ENCODE measurements at places on chromosomes 2 and 18.
A peak's percentile ranks its signal among the peaks of the same experiment; 100 is the strongest.

DNA sequence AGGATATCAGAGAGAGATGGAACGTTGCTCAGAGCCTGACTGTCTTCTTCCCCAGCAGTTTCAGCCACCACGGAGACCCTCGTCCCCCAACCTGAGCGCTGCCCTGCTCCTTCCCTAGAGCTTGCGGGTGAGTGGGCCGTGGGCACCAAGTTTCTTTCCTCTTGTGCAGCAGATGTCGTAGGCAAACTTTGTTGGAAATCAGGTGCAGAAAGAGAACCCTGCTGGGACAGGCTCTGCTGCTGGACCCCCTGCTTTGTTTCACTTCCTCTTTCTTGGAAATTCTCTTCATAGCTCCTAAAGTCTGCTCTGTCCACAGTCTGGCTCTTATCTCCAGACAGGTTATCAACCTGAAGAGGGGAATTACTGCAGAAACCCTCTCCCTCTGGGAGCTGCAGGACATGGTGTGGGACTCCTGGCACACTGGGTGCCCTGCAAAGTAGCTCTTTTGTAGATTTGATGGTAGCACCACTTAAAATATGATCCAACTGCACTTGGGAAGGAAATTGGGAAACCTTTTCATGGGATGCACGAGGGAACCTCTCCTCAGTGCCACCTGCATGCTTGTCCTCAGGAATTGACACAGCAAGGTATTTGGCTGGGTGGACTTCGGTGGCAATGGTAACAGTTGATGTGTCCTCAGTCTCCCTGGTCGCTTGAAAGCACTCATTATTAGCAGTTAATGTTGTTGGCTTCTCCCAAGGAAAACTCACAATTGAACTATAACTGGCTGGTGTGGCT lies 92.2 kb downstream of the ALPK2 start:
- DNase-seq = peak; percentile 37

DNA sequence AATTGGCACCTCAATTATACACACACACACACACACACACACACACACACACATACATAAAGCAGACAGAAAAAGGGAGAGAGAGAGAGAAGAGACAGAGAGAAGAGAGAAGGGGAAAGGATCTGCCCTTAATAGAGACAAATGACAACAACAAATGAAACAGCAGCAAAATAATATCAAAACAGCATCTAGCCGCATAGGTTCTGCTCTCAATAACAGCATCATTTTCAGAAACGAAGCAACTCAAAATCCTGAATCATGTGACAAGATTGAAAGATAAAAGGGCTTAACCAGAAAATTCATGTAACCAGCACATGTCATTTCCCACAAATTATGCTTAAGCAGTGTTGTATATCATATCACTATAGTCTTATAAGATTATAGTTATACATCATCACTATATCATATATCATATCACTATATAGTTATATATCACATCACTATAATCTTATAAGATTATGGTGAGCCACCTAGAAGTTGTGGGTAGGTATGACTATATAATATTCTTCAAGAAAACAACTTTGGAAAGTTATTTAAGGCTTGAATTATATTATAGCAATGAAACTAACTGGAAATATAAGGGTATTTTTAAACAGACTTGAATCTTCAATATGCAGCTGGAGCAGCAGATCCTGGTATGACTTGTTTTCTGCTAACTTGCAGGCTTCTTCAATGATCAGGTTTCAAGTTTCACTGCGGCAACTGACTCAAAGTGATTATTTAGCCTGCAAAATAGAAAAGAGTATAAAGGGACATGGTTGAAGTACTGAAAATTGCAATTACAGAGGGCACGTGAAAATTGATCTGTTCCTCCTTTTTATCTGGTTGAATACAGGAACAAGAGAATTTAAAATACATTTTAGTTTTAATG lies 16.1 kb upstream of the VPS54 start:
- DNase-seq = no peak

DNA sequence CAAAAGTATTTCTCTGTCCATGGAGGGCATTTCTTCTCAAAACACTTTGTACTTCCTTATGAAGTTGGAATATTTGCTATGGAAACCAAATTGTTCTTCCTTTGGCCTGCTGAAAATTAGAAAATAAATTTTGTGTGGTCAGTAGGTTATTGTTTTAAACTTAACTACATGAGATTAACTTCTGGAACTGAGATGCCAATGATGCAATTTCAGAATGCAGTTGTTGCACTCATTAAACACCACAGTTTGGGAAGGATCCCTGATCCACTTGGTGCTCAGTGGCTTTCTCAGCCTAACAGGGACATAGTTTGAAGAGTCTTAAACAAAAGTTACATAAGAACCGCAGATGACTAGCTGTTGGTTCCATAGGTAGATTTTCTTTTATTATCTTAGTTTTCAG lies 23.3 kb upstream of the IL1R1 start:
- DNase-seq = no peak

DNA sequence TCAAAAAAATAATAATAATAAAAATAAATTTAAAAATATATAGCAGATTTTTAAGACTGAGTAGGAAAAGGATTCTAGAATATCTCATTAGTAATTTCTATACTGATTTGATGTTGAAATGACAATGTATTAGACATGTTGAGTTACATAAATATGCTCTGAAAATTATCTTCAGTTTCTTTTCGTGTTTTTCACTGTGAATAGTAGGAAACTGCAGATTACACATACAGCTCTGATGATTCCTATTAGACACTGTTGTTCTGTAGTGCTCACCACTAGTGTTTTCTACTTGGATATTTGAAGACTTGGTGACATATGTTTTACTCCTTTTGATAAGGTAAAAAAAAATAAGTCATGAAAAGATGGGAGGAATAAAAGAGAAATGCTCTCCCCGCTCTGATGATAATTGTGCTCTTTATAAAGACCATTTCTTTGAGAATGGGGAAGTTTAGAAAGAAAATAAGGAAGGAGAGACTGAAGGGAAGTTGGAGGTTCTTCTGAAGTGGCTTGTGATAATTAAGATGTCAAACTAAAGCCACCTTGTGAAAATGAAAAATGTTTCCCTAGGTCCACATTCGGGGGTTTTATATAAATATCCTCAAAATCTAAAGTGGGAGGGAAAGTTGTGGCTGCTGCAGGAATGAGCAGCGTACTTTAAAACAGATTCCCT lies 52.9 kb downstream of the SLC9A2 start:
- DNase-seq = peak; percentile 39

GRCh38 chr2:20391951-20392699 lies 41.5 kb upstream of the PUM2 start:
- no peak for DNase-seq

- no peak for DNase-seq
These were observed 286.5 kb downstream of the ALK start for GRCh38 chr2:29634916-29635315.

DNA sequence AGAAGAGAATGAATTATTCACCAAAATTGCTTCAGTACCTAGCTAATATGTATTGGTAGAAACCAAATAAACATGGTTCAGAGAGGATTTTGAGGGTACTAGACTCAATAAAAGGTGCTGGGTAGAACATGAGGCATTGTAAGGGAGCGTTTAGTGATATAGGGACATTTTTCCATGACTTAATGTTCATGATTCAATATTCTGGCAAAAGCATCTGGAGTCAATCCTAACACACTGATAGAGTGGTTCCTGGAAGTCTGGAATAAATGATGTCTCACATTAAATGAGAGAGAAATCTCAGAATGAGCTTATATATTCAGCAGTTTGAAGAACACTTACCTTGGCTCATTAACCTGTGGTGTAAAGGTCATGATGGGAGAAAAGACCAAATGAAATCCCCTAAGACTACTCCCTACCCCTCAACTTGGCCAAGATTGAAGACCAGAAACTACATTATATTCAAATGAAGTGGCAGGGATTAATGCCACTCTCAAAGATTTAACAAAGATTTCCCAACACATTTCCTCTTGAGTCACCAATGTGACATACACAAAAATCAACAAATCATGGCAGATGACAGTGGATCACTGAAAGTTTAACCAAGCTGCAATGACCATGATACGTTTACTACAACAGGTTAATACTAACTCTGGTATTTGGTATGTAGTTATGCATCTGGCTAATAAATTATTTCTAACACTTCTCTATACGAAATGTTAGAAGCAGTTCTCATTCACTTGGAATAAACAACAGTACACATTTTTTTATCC lies 309.5 kb downstream of the SATB2 start:
- DNase-seq = no peak

DNA sequence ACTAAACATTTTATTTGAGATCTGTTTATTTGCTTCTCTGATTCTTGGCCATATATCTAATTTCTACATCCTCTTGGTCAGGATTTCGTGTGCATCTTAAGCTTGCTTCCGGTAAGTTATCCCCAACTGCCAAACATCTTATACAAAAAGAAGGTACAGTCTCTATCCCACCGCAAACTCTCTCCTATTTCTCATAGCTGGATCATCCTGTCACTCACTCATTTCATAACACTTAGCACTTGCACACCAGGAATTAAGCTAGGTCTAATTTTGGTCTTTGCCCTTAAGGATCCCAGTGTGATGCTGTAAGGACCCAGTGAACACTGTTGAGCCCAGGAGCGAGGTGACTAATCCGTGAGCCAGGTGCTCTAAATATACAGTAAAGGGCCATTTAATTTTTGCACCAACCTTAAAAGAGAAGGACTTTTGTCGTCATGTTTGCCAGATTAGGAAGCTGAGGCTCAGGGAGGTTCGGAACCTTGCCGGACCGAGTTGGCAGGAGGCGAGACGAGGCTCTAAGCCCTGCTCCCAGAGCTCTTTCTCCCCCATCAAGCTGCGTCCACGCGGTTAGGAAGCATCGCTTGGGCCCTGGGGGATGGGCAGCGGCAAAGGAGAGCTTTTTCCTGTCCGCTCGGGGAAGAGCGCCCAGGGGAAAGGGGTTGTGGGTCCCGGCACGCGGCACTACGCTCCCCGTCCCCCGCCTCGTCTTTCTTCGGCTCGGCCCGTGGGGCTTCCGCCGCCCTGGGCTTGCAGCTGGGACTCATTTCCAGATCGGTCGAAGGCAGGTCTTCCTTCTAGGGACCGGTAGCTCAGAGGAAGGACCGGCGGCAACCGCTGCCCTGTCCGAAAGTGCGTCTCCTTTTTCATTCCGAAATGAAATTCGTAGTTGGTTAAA lies 4.1 kb upstream of the ITPRIPL1 start:
- DNase-seq = peak; percentile 29

DNA sequence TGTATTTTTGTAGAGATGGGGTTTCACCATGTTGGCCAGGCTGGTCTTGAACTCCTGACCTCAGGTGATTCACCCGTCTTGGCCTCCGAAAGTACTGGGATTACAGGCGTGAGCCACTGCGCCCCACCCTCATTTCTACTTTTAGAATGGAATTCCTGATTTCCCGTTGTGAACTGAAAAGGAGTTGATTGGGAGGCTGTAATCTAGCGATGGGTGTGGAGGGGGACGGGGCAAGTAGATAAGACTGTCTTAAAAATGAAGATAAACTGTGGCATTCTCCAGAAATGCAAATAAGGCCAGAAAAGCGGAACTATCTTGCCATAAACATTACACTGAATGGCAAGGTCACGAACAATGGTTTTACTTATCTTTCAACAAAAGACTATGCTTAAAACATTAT lies 135.4 kb downstream of the TRIB2 start:
- DNase-seq = no peak

DNA sequence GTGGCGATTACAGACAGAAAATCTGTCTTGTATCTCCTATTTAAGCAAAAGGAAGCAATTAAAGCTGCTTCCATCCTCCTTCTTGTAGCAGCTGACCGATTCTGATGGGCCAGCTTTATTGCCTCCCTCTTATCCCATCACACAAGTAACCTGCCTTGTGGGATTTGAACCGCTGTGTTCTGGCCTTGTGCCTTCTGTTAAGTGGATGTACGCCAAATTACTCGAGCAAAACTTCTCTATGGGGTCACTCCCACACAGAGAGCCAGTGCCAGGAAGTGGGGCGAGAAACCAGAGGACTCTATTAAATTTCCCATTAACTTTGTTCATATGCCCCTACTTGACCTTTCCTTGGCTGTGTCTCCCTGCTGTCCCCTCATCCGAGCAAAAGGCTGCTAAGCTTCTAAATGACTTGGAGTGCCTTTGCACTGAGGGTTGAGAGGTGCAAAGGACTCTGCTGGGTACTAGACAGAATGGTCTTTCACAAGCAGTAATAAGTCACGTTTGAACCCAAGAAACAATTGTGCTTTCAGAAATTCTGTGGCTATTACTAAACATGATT lies 672.5 kb downstream of the MBD2 start:
- no peak for DNase-seq

DNA sequence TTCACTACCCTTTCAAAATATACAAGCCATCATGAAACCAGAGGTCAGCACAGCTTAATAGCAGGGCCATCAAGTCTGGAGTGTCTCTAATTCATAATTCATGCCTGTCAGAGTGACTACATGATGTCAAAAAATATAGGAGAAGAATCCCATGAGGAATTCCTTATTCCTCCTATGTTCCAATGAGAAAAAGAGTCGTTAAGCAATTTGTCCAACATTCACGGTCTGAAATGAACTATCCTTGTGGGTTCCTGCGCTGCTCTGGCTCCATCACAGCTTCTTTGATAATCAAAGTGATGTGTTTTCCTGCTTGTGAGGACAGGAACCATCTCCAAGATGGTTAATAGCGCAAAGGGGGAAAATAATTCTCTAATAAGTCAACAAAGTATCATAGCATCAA lies 560.4 kb upstream of the KLHL29 start:
- no peak for DNase-seq
